ENCODE measurements at places on chromosomes 13 and 19.

DNA sequence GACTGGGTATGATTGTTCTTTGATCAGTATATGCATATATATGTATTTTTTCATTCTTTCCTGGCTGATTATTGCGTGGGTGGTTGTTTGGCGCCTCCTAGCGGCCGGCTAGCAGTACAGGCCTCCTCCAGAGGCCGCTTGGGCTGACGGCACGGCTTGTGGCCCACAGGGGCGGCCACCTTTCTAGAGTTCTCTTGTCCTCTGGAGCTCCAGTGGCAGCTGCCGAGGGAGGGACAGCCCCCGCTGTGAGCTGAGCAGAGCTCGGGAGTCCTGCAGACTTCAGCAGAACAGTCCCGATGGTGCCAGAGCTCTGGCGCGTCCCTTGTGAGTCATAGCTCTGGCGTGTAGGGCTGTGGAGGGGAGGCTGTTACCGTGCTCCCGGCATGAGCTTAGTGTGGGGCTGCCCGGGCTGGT lies 22.5 kb upstream of the ZNF429 start:
- no peak for DNase-seq

- no peak for DNase-seq
Measured at GRCh38 chr13:109783815-109784589, 2.4 kb downstream of the IRS2 start.

GRCh38 chr19:47691782-47692181 lies 21.4 kb upstream of the EHD2 start:
- no peak for DNase-seq

GRCh38 chr13:51327961-51328360 lies 11.5 kb upstream of the SERPINE3 start:
- DNase-seq, result no peak

DNA sequence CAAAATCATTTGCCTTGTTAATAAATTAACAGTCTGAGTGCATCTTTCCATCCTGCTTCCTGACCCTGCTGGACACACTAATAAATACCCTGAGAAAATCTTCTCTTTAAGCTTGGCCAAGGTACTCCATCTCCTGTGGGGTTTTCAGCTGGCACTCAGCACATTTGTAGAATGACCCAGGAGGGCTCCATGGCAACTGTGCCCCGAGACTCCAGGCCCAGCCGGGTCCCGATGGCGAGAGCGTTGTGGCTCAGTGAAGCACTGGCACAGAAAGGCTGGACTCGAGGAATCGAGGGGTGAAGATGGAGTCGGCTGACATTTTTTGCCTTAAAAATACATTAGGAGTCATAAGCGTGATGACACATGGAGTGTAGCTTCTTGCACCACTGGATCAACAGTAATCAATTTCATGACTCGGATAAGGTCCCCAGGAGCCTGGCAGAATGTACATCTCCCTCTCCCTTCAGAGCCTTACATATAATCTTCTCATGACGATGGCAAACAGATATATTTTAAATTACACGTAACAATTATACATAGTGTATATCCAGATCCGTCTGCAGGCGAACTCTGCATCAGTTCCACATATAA lies 85.4 kb downstream of the SLC7A1 start:
- no peak for DNase-seq

DNA sequence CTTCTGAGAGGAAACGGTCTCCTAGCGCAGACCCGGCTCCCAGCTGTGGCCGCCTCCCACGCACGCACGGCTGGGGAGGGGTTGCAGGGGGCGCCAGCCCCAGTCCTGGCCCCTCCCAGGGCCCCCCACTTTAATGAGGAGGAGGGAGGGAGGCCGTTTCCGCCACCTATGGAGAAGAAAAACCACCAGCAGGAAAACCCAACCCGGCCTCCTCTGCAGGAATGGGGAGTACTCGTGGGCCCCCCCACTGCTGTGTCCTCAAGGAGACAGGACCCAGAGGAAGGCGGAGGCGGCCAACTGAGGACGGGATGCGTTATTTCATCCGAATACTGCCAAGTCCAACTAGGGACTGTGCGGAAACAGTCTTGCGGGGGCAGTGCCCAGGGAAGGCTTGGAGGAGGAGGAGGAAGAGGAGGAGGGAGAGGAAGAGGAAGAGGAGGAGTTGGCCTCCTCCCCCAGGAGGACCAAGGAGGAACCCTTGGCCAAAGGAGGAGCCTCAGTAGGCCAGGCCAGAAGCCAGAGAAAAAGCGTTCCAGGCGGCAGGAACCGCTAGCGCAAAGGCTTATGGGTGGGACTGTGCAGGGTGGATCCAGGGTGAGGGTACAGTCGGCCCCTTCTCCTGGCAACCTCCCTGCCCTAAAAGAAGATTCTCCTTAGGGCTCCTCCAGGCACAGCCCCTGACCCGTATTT lies 3.9 kb upstream of the SSBP4 start:
- DNase-seq, result peak; percentile 59

GRCh38 chr19:50893047-50893736 lies 18.0 kb downstream of the KLK4 start:
- DNase-seq, result no peak

GRCh38 chr13:72151241-72151640 lies 284.2 kb upstream of the DACH1 start:
- DNase-seq, result no peak

DNA sequence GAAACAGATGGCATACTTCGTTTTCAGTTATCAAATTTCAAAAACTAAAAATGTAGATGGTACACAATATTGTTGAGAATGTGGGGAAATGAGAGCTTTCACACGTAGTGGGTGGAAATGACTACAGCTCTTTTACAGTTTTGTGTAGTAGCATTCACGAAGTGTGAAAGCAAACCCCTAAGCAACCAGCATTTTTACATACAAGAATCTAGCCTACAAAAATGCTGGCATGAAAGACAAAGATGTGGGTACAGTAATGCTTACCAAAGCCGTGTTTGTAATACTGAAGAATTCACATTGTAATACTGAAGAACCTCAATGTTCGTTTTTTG lies 6.3 kb upstream of the ZNF283 start:
- no peak for DNase-seq

GRCh38 chr19:6073858-6074708 lies 36.2 kb downstream of the RFX2 start:
- DNase-seq, result no peak

DNA sequence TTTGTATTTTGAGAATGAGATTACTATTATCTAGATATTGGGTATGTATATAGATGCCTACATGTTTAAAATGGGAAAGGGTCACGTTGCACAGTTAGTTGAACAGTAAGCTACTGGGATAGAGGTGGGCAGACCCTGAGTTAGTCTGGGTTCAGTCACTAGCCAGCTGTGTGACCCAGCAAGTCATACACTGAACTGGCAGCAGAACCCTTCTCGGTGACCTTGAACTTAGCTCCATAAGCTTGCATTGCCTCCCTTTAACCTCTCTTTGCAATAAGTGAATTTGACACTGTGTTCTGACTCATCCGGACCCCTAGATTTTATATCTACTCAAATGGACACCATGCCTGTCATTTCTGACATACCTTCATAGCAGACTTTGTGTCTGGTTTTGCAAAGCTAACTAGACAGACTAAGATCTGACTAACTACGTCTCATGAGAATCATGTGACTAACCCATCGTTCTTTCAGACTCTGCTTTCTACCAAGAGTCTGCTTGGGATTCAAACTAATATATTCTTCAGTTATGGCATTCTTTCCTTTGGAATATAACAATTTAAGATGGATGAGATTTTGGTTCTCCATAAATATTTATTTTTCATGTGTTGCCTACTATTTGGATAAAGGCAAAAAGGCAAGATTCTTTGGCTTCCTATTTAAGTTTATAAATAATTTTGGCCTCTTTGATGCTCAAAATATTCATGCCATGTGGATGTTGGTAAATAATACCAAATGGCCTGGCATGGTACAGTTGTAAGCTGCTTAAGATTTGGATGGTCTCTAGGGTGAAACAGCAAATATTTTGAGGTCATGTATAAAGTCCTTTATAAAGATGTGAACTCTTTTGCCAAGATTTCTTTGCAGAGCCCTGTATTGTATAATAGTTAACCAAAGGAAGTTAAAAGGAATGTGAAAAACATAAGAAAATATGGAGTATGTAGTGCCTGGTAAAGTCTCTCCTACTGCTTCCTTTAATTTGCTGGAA lies 159.3 kb downstream of the ITGBL1 start:
- DNase-seq, result no peak

DNA sequence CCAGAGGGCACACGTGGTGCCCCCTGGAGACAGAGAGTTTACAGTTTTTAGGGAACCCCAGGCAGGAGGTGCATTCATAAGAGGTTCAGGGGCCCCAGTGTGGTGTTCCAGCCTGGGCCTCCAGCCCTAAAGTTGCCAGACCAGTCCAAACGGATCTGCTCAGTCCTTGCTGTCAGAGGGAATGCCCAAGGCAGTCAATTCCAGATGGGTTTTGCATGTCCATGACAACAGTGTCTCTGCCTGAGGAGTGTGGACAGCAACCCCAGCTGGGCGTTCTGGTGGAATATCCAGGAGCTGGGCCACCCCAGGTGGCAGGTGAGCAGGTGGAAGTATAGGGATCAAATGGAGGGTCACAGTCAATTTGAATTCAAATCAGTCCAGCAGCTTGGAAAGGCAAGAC lies 25.3 kb downstream of the FBXO27 start:
- DNase-seq, result no peak

DNA sequence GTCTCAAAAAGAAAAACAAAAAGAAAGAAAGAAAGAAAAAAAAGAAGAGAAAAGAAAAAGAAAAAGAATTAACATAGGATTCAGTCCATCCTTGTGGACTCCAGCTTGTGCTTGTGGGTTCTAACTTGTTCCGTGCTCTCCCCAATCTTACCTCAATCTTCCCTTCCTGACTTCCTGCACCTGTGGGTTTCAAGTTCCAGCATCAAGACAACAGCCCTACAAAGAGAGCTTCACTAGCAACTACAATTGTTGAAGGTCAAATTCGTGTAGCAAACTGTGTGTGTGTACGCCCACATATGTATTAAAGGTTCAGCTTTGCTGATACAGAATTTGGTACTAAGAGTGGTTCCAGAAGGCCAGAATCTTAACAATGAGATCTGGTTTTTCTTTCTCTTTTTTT lies 25.3 kb downstream of the FXYD5 start:
- no peak for DNase-seq

DNA sequence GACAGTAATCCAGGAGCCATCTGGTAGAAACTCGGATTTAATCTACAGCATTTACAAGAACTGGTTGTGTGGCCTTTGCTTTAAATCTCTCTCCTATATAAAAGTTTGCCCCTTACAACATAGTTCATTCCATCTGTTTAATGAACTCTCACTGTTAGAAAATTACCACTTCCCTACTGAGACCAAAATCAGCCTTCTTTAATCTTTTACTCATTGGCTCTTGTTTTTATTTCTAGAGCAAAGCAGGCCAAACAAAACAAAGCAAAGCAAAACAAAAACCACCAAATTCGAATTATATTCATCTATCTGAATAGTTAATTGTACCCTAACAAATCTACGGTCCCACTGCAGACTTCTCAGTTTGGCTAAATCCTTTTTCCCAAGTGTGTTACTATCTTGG lies 127.0 kb downstream of the UGGT2 start:
- no peak for DNase-seq

GRCh38 chr19:14416817-14417231 lies 2.3 kb downstream of the DDX39A start:
- DNase-seq, result peak; percentile 5

DNA sequence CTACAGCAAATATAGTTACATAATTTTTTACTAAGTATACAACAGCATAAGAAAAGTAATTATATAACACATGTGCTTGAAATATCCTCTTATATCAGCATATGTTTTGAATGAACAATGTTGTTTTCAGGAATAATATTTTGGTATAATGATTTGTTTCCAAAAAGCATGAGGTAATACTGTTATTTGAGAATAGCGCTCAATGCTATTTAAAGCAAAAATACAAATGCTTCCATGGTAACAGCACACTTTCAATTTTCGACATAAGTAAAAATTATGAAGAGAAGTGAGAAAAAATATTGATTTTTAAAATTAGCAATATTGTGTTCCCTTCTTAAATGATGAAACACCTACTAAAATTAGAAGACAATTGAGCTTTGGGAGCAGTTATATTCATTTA lies 715.9 kb upstream of the ATXN8OS start:
- DNase-seq, result no peak

DNA sequence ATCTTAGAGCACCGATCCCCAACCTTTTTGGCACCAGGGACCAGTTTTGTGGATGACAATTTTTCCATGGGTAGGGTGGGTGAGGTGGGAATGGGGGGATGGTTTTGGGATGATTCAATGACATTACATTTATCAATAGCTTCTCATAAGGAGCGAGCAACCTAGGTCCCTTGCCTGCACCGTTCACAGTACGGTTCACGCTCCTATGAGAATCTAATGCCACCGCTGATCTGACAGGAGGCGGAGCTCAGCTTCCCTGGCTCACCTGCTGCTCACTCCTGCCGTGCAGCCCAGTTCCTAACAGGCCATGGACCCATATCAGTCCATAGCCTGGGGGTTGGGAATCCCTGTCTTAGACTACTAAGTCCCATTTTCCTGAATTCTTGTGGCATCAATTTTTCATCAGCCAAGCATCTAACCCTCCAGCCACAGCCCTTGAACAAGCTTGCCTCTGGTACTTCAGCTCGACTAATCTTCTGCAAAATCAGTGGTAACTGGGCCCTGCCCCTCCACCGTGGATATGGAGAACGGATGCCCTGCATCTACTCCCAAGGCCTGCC lies 37.0 kb upstream of the MAP3K10 start:
- DNase-seq, result no peak

- DNase-seq, result no peak
Measured at GRCh38 chr13:39656325-39656677, 839 bp downstream of the COG6 start.

GRCh38 chr19:7720351-7720750 lies 11.6 kb downstream of the CLEC4G start:
- no peak for DNase-seq

Measured in hepatic stellate cell (primary cell).